Epithelial cell of prostate (primary cell): ENCODE measurements at places on chromosomes 11 and 22.

- DNase-seq = no peak
These were observed 33.8 kb downstream of the SYT13 start for GRCh38 chr11:45252134-45252856.

DNA sequence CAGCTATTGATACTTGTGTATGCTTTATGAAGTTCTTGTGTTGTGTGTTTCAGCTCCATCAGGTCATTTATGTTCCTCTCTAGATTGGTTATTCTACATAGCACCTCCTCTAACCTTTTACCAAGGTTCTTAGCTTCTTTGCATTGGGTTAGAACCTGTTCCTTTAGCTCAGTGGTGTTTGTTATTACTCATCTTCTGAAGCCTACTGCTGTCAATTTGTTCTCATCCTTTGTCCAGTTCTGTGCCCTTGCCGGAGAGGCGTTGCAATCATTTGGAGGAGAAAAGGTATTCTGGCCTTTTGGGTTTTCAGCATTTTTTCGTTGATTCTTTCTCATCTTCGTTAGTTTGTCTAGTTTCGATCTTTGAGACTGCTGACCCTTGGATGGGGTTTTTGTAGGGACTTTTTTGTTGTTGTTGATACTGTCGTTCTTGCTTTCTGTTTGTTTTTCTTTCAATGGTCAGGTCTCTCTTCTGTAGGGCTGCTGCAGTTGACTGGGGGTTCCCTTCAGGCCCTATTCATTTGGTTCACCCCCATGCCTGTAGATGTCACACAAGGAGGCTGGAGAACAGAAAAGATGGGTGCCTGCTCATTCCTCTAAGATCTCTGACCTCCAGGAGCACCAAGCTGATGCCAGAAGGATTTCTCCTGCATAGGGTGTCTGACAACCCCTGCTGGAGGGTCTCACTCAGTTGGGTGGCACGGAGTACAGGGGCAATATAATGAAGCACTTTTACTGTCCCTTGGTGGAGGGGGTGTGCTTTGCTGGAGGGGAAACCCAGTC, 35.9 kb upstream of the MUC15 start:
- no peak for DNase-seq

GRCh38 chr11:88632163-88632562, 294.6 kb upstream of the CTSC start:
- no peak for DNase-seq

DNA sequence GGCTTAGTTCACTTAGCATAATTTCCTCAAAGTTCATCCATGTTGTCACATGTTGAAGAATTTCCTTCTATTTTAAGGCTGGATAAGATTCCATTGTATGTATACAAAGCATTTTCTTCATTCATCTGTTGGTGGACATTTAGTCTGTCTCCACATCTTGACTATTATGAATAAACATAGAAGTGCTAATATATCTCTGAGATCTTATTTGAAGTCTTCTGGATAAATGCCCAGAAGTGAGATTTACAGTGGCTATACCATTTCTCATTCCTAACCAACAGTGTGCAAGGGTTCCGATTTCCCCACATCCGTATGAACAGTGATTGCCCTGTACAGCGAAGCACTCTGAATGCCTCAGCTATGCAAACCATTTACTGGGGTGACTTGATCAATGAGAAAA, 6.6 kb upstream of the ZFTA start:
- DNase-seq = no peak

DNA sequence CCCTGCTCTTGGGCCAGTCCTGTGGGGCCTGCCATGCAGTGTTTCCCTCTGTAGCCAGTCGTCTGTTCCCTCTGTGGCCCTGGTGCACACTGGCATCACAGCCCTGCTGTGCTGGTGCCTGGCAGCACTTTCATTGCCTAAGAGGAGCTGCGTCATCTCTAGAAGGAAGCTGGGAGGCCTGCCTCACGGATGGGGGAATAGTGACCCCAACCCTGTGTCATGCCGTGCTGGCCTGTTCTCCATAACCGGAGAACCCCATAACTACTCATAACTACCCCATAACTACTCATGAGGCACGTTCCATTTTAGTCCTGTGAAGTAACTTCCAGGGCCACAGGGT, 14.0 kb downstream of the RAB36 start:
- no peak for DNase-seq

DNA sequence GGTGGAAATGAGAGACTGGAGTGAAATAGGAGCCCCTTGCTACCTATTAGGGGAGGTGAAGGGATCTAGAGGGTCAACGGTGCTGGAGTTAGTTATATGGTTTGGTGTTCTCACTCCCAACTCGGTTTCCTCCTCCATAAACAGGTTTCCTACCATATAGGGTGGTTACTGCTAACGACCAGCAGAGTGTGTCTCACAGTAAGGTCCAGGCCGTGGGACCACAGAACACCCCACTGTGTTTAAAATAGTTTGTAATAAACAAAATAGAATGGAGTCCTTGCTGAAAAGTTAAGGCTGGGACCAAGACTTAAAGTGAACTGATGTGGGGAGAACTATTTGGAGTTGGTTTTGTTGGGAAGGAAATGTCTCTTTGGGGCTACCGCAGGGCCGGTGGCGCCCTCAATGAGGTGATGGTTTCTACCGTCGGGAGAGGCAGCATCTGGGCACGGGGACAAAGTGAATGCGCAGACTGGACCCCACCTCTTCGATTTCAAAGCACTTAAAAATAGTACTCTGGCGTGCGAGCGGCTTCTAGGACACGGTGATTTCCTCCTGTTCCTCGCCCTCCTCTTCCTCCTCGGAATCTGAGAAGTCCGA, 4.5 kb downstream of the DBX1 start:
- DNase-seq = no peak

- no peak for DNase-seq
These were observed 4.4 kb downstream of the GAS2 start for GRCh38 chr11:22670830-22671229.

GRCh38 chr11:78812513-78813293, 238.0 kb upstream of the NARS2 start:
- no peak for DNase-seq

DNA sequence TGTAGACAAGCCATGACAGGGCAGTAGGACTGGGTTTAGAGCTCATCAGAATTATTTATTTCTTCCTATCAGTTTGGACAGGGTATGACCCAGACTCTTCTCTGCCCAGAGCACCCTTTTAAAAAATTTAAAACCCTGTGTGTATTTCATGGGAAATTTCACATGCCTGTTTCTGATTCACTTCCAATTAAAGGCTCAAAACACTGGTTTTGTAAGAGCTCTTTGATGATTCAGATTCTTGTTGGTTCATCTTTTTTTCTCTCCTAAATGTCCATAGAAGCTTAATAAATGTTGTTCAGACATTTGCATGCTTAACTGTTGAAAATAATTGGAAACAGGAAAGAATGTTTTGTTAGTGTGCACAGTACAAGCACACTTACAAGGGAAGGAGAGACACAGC, 13.8 kb downstream of the FLI1 start:
- no peak for DNase-seq

- DNase-seq = no peak
These were observed 53.3 kb upstream of the LINC01488 start for GRCh38 chr11:69427906-69428880.

DNA sequence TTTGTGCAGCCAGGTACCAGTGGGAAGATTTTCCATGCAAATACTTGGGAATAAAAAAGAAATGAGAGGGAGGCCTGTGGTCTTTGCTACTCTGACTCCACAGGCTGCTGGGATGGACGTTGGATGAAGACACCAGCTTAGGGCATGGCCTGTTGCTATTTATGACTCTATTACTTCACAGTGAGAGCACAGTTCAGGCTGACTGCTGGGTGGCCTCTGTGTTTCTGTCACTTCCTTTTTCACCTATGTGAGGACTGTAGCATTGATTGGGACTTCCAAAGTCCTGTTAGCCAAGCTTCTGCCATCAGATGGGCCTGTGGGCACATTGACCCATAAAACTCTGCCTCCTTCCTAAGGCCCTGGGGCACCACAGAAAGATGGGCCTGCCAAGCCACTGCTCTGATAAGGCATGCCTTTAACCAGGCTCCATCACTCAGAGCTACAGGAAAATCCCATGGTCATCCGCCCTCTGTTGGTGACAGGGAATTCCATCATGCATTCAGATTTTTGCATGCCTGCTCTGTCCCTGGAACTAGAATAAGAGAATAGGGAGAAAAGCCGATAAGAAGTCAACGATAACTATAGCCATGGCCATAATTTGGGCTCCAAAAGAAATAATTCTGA, 64.6 kb downstream of the KCNJ1 start:
- DNase-seq = no peak

DNA sequence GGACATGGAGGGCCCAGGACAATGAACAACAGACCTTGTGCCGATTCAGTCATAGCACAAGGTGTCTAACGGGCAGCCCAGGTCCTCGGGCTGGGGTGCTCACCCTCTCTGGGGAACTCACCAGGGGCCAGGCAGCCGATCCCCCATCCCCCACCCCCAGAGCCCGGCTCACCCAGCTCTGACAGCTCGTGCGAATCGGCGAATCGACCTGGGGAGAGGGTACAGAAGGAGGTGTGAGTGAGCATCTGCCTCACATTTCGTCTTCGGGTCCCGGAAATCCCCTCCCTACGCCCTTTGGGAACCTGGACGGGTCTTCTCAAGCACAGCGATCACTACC, 423 bp downstream of the PEX16 start:
- DNase-seq = no peak

DNA sequence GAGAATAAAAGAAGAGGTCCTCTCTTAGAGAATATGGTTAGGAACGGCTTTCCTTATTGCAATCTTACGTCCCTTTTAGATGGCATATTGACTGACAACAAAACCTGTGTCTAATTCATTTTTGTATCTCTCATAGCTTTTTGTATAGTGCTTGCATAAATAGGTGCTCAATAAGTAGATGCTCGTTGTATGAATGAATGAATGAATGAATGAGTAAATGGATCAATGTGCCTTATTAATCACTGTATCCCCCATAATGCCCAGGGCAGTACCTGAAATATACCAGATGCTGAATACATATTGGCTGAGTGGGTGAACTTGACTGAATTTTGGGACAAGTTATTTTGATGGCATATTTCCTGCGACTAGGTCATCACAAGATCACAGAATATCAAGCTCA, 97.9 kb downstream of the SERGEF start:
- no peak for DNase-seq
